ENCODE measurements at places on chromosomes 7 and 10.

GRCh38 chr10:97784200-97784810 lies 12.5 kb upstream of the SFRP5 start:
- DNase-seq: no peak

- DNase-seq: peak; percentile 14
Measured at GRCh38 chr7:43141091-43141490, 28.6 kb downstream of the HECW1 start.

DNA sequence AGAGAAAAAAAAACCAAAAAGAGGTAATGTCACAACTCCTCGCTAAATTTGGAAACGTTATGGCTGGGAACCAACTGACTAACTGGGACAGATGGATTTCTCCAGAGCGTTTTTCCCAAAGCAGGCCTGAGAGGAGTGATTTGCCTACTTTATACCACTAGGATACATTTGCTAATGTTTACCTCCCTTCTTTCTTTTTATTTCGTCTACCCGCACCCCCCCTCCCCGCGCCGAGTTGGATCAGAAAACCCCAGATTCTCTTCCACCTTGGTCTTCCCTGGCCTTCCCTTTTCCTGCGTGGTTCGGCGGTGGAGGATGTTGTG lies 7.2 kb downstream of the CPA2 start:
- no peak for DNase-seq

- DNase-seq: no peak
Measured at GRCh38 chr7:127047521-127047920, 205.2 kb downstream of the GRM8 start.

DNA sequence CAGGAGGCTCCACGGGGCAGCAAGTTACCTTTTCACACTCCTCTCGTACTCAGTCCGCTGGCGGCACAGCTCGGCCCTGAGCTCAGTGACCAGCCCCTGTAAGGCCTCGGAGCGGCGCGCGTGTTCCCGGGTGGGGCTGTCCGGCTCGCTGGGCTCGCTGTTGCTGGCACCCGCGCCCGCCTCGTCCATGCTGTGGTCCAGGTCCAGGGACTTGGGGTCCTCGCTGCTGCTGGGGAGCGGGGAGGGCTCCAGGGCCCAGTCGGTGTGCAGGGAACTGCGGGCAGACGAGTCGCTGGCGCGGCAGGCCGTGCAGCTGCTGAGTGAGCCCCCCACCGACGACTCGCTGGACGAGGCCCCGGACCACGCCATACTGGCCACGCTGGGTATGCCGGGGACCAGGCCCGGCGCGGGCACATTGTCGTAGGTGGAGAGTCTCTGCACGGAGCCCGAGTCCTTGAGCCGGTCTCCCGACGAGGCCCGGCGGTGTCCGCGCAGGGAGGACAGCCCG lies 143.8 kb downstream of the MAPK8 start:
- DNase-seq: no peak

- DNase-seq: no peak
Measured at GRCh38 chr7:1274121-1274875, 41.6 kb downstream of the UNCX start.

- no peak for DNase-seq
Measured at GRCh38 chr7:147904219-147904576, 686.4 kb upstream of the C7orf33 start.

GRCh38 chr7:98771519-98771918 lies 98.3 kb downstream of the TMEM130 start:
- no peak for DNase-seq

- no peak for DNase-seq
Measured at GRCh38 chr7:148567524-148567923, 23.0 kb upstream of the C7orf33 start.

GRCh38 chr7:29639886-29640595 lies 76.4 kb downstream of the PRR15 start:
- DNase-seq: peak; percentile 6

- no peak for DNase-seq
Measured at GRCh38 chr7:123397746-123398338, 136.6 kb downstream of the IQUB start.

- no peak for DNase-seq
Measured at GRCh38 chr7:84786073-84786472, 400.8 kb downstream of the SEMA3D start.

DNA sequence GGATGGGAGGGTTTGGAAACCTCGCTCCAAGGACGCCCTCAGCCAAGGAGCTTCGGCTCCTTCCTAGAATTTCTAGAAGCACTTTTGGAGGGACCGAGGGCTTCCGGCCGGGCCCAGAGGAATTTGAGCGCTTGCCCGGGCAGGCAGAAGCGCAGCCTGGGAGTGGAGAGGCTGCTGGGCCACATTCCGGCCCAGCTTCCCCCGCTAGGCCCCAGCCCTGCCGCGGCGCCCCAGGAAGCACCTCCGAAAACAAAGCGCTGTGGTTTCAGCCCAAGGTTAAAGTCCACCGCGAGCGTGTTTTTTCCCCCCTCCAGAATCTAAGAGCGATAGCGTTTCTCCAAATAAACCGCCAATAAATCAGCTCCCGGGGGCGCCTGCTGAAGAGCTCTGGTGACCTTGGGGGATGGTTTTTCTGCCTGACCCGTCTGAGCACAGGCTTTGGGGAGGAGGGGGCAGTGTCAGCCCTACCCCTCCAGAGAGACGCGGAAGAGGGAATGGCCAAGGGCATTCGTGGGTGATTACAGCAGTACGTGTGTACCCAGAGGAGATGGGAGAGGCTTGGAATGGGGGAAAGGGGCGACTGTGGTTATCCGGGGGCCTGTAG lies 5.7 kb upstream of the TNRC18 start:
- no peak for DNase-seq

DNA sequence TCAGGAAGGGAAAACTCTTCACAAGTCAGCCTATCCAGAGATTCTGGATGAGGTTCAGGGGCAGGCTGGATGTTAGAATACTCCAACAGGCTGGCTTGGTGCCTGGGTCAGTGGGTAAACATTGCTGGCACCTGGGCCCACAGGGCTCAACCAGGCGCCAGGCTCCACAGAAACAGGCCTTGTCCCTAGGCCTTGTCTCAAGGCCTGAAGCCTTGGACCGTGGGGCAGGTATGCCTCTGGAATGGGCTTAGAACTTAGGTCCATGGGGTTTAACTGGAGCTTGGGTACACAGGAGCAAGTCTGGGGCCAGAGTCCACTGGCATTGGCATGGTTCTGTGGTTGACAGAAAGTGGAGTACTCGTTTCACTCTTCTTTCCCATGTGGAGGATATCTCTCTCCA lies 263.0 kb upstream of the ETV1 start:
- DNase-seq: no peak

GRCh38 chr7:37198906-37199485 lies 249.7 kb downstream of the ELMO1 start:
- DNase-seq: peak; percentile 59

GRCh38 chr10:1036341-1036791 lies 10.7 kb upstream of the IDI2 start:
- DNase-seq: no peak

DNA sequence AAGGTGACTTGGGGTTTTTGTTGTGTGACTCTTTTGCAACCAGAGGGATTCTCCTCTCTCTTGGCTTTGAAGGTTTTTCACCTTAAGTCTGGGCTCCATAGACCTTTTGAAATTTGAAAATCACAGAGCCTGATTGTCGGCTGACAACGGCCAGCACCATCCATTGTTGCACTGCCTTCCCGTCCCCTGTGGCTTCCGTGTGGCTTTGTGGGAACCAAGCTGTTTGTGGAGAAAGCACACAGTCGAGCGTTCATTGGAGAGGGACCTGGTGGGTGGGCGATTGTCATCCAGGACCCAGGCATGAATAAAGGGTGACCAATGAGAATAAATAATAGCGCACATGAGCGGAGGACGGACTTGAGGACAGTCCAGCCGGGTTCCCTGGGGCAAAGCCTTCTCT lies 7.4 kb upstream of the RAMP3 start:
- no peak for DNase-seq

GRCh38 chr10:14971867-14972448 lies 12.8 kb downstream of the MEIG1 start:
- DNase-seq: peak; percentile 25

GRCh38 chr7:68562323-68562899 lies 1035.9 kb upstream of the AUTS2 start:
- no peak for DNase-seq

- DNase-seq: no peak
Measured at GRCh38 chr7:118013252-118014010, 140.2 kb upstream of the CTTNBP2 start.

DNA sequence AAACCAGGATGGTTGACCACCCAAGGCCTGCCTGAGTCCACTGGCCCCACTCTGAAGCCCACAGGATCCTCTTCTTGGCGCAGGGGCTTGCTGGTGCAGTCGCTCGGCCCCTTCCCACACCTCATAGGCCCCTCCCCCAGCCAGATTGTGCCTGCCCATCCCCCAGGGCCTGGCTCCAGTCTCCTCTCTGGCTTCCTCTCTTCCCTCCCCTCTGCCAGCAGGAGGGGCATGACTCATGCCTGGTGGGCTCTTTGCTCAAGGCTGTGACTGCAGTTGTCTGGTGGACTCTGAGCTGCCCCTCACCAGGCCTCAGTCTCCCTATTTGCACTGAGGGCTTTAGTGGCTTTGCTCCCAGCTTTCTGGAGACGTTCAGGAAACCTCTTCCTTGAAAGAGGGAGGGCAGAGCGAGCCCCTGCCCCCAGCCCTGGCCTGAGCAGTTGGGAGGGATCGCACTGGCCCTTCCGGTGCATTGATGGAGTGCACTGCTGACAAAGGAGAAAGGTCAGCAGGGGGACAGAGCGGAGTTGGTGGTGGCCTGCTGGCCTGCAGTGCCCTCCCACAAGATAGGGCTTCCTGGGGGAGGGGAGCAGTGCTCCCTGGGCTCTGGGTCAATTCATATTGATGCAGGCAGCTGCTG lies 60.7 kb downstream of the ZMIZ1 start:
- peak; percentile 77 for DNase-seq

- no peak for DNase-seq
Measured at GRCh38 chr7:117809958-117810357, 63.3 kb downstream of the CTTNBP2 start.

GRCh38 chr7:10708447-10708846 lies 265.2 kb upstream of the PHF14 start:
- peak; percentile 20 for DNase-seq

- DNase-seq: no peak
Measured at GRCh38 chr10:125442856-125443540, 240.0 kb downstream of the TEX36 start.

DNA sequence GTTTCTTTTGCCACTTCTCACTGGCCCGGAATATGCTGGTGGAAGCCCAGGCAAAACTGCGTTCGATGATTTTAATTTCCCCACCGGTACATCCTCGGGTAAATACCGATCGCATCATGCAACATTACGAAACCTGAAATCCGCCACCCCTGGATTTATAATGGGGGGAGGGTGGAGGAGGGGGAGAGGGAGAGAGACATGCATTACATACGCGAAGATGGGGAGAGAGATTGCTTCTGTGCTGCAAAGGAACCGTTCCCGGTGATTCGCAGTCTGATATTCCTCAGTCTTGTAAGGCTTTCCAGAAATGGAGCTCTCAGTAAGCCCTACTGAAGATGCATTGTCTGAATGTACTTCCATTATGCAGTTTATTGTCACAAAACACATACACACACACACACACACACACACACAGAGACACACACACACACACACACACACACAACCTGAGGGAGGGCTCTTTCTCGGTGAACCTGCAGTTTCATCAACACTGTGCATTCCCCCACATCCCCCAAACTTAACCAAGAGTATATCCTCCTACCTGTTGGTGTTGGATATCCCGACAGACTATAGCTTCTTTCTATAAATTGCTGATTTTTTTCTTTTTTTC lies 741 bp downstream of the GPR85 start:
- DNase-seq: no peak

DNA sequence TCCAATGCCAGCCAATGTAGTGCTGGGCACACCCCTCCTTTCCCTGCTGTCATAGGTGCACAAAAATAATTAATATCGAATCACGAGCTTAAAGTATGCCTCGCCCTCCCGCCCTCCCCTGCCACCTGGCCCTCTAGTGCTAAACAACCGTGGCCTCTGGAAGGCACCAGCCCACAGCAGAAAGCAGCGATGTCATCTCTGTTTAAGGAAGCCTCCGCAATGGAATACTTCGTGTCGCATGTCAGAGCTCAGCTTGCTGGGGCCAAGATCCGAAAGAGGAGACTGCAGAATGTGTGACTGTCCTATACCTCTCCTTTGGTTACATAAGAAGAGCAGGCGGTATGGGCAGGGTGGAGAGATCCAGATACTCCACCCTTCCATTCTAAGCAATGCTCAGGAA lies 71.5 kb downstream of the RHOBTB1 start:
- no peak for DNase-seq

DNA sequence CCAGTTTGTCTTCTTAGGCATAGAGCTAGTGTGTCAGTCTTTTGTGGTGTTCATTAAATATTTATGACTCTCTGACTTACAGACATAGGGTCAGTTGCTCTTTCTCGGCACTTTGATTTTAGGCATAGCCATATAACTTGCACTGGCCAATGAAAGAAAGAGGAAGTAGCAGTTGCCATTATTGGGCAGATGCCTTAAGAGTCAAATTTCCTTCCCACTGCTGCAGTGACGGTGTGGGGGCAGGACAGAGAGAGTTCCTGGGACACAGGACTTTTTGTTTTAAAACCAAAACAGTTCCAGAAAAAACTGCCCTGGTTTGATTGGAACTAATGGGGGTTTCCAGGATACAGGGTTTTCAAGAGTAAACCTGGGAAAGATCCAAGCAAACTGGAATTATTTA lies 60.2 kb upstream of the PHF14 start:
- DNase-seq: no peak

- no peak for DNase-seq
Measured at GRCh38 chr7:24755541-24756407, 1.5 kb downstream of the GSDME start.

DNA sequence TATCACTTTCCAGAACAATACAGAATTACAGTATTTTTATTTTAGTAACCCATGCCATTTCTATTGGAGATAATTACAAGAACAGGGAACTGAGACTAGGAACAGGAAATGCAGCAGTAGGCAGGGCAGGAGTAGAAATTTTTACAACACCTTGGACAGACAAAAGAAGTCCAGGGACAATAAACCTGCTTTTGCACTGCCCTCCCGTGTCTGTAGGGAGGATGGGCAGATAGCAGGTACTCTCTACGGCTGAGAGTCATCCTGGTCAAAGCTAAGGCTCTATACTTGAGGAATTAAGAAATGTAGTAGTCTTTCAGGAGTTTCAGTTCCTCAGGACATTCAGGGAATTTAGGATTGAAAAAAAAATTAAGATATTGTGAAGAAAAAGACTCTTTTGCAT lies 63.4 kb downstream of the VAX1 start:
- no peak for DNase-seq

DNA sequence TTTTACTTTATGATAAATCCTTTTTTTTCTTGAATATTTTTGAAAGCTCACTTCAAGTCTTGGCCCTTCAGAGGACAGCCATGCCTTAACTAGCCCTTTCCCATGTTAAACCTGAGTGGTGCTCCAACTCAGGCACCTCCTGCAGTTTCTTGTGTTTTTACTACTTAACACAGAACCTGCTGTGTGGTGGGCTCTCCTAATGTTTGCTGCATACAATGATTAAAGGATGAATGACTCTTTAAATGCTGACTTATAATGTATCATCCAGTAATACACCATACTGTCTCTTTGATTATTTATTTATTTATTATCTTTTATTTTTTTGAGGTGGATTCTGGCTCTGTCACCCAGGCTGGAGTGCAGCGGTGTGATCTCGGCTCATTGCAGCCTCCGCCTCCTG lies 179.4 kb downstream of the SEMA3E start:
- DNase-seq: no peak

All from Jurkat, Clone E6-1 (cell line).